ENCODE measurements at places on chromosomes 13 and 19.

GRCh38 chr13:84192125-84192524, 309.9 kb upstream of the SLITRK1 start:
- no peak for DNase-seq

DNA sequence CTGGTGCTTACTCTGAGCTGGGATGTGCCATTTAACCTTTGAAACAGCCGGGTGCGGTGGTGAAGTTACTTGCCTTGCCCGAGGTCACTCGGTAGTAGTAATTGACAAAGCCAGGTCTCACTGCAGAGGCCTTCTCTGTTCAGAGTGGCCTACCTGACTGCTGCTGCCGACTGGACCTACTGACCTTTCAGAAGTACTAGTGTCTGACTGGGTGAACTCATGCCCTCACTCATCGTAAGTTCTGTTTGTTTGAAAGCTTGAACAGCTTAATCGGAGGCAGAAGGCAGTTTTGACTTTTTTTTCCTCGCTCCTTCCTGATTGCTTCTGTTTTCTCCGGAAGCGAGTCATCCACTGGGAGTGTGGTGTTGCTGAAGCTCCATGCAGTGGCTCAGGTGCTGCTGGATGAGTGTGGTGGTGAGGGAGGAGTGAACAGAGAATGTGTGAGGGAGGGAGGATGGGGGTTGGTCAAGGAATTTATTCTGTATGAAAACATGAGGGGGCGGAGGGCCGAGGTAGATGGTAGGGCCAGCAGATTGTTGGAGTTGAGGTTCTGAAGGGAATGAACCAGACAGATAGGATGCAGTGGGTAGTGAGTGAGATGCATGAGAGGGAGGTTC, 2.7 kb downstream of the SPINT2 start:
- no peak for DNase-seq

GRCh38 chr13:110841846-110842245, 73.0 kb downstream of the ANKRD10 start:
- DNase-seq = no peak

GRCh38 chr13:21673789-21674489, 3.1 kb downstream of the FGF9 start:
- no peak for DNase-seq

GRCh38 chr13:109694972-109695371, 91.4 kb downstream of the IRS2 start:
- DNase-seq = no peak
